GM04503 (cell line): ENCODE measurements at places on chromosomes 2 and 18.

- DNase-seq, result no peak
Measured at GRCh38 chr18:78642296-78642951, 337.2 kb upstream of the SALL3 start.

- DNase-seq, result no peak
Measured at GRCh38 chr2:73759904-73760303, 20.0 kb downstream of the DUSP11 start.

- DNase-seq, result peak; percentile 27
Measured at GRCh38 chr18:31487246-31488015, 10.5 kb upstream of the DSG2 start.

DNA sequence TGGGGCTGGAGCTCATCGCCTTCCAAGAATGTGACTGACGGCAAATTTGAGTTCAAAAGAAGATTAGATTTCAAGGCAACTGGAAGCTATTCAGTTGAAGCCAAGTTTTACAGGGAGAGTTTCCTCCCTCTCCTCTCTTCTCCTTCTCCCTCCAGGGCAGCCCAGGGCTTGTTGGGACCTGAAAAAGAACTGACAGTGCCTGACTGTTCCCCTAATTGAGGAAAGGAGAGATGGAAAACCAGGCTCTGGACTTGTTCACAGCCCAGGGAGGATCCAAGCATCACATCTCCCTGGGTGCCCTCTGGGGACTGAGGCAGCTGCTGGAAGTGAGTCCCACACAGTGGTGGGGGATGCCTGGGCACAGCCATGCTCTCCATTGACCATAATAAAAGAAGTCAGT, 88.1 kb downstream of the THNSL2 start:
- DNase-seq, result no peak

DNA sequence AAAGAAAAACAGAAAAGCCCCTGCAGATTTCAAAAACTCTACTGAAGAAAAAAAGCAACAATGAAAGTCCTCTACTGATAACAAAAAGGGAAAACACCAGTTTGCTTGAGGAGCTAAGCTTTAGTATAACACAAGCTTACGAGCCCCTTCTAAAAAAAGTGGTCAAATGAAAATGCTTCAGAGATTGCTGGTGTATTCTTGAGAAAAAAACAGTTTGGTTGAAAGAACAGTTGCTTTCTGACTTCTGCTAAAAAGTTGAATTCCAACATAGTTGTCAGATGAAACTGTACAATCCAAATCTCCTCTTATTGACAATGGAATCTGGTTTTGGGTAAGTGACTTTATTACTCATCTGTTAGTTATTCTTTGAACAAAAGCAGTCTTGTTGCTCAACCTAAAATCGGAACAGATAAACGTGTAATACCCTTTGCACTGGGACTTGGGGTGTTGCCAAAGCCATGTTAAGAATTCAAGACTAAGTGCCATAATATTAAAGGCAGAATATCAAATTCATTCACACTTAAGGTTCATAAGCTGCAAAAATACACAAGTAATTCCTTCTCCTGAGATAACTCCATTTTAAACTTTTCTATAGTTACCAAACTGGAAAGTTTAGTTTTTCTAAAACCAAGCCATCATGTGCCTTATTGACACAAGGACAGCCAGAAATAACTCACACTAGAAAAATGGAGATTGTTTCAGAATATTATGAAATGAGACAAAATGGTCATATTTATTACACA, 45.3 kb upstream of the SPAG16 start:
- peak; percentile 83 for DNase-seq

GRCh38 chr2:77484026-77484425, 38.1 kb downstream of the LRRTM4 start:
- DNase-seq, result no peak

- DNase-seq, result no peak
Measured at GRCh38 chr18:35936951-35937350, 35.5 kb upstream of the RMP24 start.

DNA sequence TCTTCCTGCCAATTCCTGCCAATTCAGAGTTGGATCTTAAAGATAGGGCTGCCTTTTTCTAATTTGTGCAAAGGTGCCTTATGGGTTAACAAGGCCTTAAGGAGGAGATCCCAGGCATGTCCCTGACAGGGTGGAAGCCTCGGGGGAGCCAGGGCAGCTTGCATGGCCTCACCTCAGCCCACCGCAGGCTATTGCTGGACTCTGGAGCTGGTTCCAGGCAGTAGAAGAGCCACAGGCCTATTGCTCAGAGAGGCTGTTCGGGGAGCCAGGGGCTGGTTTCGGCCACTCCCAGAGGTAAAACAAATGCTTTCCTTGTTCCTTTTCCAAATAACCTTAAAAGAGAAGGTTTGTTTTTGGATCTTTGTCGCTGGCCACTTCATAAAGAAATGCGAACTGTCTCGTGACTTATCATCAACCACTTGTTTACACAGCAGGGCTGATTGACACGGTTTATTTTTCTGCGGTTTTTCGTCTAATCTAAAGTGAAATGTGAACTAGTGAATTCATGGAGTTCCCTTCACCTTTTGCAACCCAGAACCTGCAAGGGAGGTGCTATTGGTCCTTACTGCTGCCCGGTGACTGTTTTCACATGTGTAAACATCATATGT, 108.6 kb downstream of the APOB start:
- DNase-seq, result no peak

DNA sequence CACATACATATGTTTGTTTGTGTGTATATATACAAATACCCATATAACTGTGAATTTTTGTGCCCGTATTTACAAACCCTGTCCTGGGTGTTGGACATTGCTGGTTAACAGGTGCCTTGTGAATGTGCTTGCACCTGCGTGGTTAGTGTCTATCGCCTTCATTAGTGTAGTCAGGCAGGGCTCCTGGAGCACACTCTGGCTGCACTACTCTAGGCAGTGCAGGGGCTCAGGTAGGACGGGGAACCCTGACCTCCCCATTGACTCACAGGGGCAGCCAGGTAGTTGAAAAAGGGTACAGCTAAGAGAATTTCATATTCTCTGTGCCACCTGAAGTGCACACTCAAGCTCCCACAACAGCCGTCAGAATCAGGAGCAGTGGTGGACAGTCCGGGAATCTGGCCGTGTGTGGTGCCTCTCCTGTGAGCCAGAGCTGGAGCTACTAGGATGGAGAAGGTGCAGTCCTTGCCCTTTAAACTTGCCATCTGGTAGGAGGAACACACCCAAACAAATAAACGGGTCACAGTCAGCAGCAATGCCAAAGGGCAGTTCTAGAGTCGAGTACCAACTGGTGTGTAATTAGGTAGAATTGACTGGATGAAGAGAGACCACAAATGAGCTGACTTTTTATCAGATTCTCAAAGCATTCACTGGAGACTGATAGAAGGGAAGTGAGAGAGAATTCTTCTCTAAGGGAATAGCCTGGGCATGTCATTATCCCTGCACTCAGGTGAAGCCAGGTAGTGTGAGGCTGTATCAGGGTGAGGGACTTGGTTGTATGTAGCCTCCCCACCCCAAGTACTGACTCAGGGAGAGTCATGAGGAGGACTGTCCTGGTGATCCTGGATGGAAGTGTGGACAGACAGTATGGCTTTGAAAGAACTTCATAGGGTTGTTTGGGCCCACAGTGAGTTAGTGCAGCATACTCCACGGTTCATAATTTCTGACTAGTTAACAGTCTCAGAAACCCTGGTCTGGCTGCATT, 44.1 kb downstream of the FARP2 start:
- DNase-seq, result no peak

DNA sequence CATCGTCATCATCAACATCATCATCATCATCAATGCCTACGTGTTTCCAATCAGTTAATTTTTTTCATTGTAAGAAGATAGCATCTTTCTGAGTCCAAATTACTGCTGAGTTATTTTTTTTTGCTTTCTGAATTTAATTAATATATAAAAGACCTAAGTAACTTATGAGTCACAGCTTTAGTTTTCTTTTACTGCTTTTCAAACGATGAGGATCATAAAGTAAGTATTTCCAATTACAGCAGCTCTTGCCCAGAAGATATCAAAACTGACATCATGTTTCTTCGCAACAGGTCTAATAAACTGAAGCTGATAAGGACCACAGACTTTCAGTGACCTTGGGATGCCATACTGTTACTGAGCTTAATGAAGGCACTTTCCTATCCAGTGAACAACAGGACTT, 442.2 kb downstream of the DSEL start:
- no peak for DNase-seq

DNA sequence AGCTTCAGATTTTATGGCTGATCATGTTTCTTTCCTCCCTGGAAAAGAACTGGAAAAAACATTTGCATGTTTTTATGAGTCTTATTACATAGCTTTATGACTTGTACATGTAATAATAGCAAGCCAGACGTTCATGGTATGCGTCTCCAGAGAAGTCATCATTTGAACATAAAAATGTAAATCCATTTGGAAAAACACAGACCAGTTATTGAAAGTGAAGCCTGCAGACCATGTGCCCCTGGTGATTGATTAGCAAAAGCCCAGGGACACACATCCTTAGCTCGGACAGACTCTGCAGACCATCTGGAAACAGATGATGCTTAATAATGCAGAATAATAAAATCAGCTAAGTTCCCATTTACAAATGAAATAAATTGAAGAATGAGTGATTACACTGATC, 283.1 kb downstream of the TDRD15 start:
- DNase-seq, result no peak

DNA sequence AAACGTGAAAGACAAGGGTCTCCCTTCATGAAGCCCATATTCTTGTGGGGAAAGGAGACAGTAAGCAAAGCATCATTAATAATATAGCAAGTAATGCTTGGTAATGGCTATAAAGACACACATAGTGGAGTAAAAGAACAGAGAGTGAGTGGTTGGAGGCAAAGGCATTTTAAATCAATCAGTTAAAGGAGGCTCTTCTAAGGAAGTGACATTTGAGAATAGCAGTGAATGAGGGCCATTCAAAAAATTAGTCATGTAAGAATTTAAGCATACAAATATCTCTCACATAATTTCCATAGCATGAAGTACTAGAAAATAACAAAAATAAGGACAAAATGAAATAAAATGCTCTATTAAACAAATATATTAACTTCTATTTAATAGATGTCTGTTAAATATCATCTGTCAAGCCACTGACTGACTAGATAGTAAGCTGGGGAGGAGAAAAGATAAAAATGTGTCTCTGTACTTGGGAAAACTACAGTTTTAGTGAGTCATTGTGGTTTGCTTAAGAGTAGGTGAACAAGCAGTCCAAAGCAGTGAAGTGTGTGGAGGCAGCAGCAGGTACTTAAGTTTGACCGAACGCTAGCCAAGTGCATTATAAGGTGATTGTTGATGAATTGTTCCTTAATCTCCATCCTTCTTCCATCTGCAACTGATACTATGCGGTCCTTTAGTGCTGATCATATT, 160.1 kb downstream of the PARD3B start:
- no peak for DNase-seq

DNA sequence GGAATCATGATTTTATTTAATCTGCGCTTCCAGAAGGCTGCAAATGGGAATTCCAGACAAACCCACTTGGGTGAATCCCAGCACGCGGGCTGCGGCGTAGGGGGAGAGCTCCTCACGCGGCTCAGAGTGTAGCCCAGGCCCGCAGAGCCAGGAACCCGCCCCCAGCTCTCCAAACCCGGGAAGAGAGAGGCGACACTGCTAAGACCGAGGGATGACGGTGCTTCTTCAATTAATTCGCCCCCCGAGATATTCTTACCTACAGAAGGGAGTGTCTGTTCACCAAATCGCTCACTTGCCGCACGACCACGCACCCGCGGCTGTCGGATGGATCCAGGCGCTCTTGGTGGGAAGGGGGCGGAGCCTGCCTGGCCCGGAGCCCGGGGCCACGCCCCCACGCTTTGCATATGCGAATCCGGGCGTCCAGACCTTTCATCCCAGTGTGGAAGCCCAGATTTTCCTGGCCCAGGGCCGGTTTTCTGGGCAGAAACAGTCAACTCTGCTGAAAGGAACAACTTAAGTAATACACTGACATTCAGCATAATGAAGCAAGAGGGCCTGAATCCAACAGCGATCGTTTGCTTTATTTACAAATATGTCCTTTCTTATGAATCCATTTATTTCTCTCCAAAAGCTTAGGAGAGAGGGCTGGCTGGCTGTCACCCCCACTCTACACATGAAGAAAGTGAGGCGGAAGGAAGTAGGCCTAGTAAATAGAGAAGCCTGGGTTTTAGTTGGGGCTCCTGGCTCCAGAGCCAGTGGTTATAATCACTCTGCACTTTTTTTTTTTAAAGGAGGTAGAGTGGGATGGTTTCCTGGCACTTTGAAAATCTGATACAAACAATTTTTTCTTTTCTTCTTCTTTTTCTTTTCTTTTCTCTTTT, at the start of gene SLC19A3:
TSS of gene SLC19A3 (minus strand) at position 342 of the 881 bp plus-strand sequence. CDS start 15,710 bp downstream, outside the sequence.
- DNase-seq, result peak; percentile 10

DNA sequence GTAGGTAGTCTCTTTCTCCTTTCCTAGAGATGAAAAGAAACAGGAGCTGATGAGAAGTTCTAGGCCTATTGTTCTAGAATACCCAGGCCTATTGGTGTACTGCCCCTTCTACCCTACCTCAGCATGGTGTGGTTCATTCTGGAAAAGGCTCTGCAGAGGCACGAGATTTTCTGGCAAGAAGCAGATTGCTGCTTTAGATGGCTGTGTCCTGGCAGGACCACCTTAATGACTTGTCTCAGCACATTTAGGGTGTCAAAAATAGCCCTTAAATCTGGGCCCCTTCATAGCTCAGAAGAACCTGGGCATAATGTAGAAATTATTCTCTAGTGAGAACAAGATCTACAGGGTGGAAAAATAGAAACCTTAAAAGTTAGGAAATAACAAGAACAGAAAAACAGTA, 87.9 kb downstream of the BCL2L11 start:
- DNase-seq, result no peak

DNA sequence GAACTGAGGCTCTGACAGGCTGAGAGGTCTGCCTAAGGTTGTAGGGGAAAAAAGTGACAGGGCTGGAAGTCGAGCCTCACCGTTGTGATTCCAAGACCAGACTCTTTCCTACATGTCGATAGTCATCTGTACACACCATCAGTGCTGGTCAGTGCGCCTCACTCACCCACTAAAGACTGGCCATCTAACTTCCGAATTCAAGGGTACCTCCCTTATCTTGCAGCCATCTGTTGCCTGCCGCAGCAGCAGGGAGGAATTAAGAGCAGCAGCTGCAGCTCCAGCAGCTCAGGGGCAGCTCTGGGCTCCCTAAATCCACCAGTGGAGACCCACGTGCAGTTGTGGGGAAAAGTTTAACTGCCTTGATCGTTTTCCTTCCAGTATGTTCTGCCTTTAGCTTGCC, 32.6 kb upstream of the GPR39 start:
- no peak for DNase-seq

DNA sequence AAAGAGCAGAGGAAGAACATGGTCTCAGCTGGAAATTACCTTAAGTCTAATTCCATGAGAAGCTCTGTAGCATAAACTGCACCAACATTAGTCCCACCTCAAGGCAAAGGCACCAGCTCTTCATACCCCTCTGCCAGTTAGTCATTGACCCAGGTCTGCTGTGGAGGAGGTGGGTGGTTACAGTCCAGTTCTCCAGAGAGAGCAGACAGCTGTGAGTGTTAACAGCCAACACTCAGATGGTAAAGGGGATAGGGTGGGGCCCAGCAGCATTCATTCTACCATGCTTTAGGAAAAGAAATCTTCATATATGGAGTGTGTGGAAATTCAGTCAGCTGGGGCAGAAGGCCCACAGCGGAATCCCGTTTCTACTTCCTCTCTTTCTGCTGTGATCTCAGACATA, 159.7 kb upstream of the FBXO11 start:
- no peak for DNase-seq
